Stimulated activated CD4-positive, alpha-beta T cell treated with anti-CD3 and anti-CD28 coated beads, Interleukin-1b, Interleukin-23, amount 100 ng/mL, for 1 hour (primary cell): ENCODE measurements at places on chromosomes 11 and 22.

DNA sequence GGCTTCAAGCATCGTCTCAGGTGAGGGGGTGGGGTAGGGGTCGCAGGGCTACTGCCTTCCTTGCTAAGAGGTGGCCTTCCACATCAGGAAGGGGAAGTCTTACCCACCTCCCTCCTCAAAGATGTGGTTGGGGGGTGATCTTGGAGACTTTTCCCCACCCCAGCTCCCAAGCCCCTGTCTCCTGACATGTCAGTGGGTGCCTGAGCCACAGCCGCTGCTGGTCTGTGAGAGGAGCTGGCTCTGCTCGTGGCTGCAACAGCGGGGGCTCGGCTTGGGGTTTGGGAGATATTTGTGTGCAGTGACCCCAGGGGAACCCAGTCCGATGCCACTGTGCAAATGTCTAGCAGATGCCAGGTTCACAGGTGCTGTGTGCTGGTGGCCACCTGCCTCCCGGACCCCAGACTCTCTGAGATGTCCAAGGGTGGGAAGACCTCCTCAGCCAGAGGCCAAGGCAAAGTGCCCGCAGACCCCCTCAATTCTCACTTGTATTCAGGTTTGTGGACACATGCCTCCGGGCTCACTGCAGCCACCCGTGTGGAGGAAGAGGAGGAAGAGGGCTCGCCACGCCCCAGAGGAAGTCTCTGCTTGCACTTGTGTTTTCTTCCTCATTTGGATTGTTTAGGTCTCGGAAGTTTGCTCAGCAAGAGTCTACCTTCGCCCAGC, 1.9 kb downstream of the KCNQ1 start:
- no peak for DNase-seq

DNA sequence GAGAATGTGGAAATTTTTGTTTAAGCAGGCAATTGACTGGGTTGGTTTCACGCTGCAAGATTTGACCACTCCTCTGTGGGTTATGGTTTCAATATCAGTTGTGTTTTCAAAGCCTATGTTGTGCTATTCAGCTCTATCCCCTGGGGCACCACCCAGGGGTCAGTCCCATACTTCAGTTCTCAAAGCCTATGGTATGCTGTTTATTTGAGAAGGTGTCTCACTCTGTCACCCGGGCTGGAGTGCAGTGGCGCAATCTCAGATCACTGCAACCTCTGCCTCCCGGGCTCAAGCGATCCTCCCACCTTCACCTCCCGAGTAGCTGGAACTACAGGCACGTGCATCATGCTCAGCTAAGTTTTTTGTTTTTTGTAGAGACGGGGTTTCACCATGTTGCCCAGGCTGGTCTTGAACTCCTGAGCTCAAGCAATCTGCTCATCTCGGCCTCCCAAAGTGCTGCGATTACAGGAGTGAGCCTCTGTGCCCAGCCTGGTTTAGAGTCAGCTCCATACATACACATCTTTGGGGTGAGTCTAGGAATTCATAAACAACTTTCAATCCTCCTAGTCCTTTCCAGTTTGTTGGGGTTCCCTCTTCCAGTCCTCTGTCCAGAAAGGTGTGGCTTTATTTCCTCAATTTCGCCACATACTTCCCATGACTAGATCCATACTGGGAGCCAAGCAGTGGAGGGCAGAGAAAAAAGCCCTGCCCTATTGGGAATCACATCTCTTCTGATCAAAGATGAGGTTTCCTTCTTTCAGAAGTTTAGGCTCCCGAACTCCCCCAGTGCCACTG, 35.0 kb upstream of the MAPK1 start:
- DNase-seq, result no peak

DNA sequence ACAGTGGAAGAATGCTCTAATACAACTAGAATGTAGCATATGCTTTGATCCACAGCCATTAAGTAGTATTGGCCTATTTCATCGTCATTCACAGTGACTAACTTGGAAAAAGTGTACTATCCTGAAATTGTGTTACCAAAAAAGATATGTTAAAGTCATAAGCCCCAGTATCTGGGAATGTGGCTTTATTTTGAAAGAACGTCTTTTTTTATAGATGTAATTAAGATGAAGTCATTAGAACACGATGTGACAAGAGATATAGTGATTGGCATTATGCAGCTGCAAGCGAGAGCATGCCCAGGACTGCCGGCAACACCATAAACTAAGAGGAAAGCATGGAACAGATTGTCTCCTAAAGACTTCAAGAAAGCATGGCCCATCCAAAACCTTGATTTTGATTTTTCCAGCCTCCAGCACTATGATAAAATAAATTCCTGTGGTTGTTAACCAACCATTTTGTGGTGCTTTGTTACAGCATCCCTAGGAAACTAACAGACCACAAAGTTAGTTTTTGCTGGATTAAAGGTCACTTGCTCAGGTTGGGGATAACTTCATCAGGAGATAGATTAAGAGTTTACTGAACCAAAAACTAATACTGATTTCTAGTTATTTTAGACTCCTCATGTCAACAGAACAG, 870.6 kb upstream of the LRRC4C start:
- DNase-seq, result no peak

GRCh38 chr11:12409621-12410005, 32.2 kb downstream of the PARVA start:
- DNase-seq, result no peak

DNA sequence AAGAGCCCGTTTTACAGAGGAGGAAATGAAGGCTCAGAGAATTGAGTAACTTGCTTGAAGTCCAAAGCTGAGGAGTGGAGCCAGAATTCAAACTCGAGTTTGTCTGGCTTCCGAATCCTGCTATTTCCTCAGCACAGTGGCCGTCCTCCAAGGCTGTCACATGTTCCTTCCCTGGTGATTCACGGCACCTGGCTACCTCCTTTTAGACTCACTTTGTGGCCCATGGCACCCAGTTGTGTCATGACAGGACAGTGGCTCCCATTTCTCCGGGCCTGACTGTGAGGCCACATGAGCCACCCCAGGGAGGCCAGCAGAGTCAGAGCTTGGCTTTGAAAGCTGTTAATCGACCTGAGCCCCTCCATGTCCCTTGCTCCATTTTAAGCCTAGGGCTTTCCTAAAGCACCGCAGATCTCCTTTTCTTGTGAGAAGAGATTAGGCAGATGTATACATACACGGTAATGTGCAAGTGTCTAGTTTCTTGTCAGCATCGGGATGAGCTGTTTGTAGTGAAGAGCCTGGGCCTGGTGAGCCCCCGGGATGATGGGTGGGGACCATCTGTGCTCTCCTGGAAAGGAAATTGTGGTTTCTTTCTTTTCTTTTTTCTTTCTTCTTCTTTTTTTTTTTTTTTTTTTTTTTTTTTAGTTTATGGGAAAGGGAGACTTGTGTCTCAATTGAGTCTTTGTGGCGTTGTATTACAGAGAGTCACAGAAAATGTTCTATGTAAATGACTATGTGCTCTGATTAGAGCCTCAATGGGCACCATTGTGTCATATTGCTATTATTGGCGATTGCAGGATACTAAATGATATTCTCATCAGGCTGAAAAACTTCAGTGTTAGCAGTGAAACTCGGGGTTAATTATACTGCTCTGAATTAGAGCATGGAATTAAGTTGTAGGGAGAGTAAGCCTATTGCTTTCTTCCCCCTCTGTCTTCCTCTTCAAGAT, 54.8 kb downstream of the PTPRJ start:
- no peak for DNase-seq

- no peak for DNase-seq
These were observed 3.8 kb upstream of the CYP2D6 start for GRCh38 chr22:42134100-42135020.

DNA sequence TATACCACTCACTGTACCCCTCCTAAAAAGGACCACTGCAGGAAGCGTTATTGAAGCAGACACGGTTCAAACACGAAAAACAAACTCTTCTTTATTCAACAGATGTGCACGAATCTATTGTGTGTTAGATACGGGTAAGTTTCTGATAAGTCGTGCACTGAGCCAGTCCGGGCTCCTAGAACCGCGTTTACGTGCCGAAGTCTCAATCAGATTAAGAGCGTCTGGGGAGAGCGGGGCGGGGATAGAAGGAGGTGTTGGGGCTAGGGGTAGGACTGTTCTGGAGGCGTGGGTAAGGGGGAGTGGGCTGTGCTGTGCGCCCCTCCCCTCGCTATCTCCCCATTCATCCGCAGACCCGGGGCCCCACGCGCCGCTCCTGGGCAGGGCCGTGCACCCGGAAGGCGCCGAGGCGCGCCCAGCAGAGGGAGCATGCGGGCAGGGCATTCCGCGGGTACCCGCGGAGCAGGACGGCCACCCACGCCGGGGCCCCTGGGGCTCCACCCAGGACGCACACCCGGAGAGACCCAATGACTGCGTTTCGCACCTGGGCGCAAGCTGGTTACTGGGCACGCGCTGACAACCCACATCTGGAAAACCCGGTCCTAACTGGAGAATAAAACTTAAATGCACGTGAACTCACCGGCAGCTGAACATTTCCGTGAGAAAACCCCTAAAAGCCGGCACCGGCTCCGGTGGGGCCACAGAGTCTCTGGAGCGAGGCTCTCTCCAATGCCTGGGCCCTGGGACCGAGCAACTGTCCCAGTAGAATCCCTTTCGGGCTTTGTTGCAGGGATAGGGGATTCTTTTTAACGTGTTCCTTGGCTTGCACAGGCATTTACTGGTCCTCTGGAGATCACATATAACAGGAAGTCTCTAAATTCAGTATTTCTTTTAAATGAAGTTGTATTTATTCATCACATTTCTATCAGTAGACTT, 40.6 kb downstream of the WEE1 start:
- DNase-seq, result peak; percentile 92

GRCh38 chr11:23865341-23865975, 631.4 kb upstream of the LUZP2 start:
- no peak for DNase-seq

DNA sequence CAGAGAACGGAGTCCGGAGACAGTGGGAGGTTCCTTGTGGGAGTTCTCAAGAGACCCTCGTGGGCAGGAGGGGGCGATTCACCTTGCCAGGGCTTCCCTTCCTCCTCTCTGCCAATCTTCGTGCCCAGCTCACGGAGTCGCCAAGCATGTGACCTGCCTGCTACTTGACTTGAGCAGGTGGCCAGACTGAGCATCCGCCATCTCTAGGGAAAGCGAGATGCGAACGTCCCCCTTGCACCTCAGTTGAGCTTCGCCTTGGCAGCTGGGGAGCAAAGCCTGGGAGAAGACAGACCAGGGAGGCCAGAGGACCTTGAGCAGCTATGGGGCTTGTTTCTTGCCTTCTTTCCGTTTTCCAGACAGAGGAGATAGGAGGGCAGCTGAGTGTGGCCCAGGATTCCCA, 123.2 kb downstream of the GRIK4 start:
- DNase-seq, result no peak

- no peak for DNase-seq
These were observed 286.8 kb downstream of the BLID start for GRCh38 chr11:121829159-121829643.

DNA sequence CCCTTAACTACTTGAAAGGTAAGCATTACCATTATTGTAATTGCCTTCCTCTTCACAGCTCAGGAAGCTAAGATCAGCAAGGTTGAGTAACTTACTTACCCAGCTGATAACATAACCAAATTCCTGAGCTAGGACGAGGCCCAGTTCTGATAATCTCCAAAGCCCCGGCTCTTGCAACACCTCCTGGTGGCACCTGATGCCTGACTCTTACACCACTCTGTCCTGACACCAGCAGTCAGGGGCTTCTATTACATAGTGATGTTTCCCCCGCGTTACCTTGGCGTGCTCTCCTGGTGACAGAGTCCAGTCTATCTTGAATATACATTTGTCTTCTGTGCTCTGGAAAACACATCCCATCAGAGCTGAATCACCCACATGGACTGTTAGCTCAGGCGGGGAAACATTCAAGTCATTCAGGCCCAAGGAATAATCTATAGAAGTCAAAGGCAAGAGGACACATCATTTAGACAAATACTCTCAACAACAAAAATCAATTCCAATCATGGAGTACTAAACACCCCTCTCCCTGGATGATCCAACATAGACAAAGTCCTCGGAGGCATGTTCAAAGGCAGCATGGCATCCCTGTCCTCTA, 12.6 kb downstream of the JAML start:
- DNase-seq, result no peak

DNA sequence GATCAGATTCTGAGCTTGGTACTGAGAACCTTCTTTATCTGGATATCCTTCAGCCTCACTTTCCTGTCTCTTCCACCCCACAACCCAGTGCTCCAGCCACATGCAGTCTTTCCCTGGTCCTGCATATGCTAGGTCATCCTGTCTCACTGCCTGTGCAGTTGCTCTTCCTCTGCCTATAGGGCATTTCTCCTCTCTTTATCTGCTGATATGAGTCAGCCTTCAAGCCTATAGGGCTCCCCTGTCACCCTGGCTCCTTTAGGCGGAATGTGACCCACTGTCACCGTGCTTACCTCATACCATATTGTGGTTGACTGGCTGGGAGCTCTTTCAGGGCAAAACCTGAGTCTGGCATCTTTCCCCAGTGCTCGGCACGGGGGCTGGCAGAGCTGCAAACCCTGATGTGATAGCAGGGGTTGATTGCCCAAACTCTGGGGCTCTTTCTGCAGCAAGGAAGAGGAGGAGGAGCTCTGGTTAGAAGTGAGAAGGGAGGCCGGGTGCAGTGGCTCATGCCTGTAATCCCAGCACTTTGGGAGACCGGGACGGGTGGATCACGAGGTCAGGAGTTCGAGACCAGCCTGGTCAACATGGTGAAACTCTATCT, 26.3 kb downstream of the MEI1 start:
- no peak for DNase-seq

DNA sequence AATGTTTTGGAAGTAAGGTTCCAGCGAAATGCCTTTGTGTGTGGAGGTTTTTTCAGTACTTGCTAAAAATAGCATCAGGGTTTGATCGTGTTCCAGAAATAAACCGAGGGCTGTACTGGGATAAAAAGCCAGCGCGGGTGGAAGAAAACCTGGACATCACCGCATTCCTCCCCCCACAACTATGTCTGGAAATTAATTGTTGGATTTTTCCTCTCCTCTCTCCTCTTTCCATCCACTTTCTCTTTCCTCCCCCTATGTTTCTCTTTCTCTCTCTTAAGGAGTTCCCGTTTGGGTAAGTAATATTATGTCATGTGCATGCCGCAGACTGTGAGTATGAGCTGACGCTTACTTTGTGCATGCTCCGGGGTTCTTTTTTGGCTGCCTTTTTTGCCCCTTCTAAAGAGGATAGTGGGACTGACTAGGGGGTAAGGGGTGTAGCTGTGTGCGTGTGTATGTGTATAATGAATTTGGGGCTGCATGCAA, 104.2 kb upstream of the HSD17B12 start:
- no peak for DNase-seq

- no peak for DNase-seq
These were observed 36.5 kb downstream of the OSBPL5 start for GRCh38 chr11:3128356-3129180.

- no peak for DNase-seq
These were observed 93.6 kb upstream of the ISX start for GRCh38 chr22:34972191-34972897.

GRCh38 chr11:8028766-8029165, 41.6 kb downstream of the EIF3F start:
- DNase-seq, result no peak

- DNase-seq, result no peak
These were observed 28.3 kb upstream of the CCDC134 start for GRCh38 chr22:41772198-41772597.

DNA sequence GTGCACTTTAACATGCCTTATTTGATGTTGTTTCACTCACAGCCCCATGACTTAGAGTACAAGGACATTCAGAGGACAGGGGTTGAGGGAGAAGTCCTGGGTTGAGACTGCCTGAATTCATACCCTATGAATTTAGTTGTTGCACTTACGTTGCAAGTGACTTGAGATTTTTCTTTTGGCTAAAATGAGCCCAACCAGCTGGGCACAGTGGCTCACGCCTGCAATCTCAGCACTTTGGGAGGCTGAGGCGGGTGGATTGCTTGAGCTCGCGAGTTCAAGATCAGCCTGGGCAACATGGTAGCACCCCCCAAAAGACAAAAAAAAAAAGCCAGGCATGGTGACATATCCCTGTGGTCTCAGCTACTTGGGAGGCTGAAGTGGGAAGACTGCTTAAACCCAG, 7.3 kb upstream of the GRK3 start:
- DNase-seq, result no peak
